ENCODE measurements at places on chromosomes 4 and X.

DNA sequence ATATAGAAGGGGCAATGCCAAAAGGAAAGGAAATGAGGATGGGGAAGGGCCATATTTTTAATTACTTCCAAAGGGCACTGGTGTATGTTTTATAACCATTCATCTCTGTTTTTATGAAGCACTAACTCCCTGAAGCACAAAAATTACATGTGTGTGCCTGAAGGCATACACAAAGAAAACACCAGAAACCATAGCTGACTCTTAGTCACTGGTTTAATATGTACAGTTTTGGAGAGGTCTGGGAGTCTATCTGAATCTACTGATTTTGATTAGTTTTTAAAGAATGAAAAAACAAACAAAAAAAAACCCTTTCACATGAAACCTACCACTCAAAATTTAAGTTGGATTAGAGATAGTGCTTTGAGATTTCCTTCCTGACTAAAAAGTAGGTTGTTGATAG lies 438.7 kb downstream of the RPA4 start:
- DNase-seq: no peak

GRCh38 chr4:113080050-113080449 lies 30.6 kb downstream of the ANK2 start:
- no peak for DNase-seq

- DNase-seq: peak; percentile 9
Observed at GRCh38 chr4:166169111-166169510, 296.1 kb downstream of the TLL1 start.

DNA sequence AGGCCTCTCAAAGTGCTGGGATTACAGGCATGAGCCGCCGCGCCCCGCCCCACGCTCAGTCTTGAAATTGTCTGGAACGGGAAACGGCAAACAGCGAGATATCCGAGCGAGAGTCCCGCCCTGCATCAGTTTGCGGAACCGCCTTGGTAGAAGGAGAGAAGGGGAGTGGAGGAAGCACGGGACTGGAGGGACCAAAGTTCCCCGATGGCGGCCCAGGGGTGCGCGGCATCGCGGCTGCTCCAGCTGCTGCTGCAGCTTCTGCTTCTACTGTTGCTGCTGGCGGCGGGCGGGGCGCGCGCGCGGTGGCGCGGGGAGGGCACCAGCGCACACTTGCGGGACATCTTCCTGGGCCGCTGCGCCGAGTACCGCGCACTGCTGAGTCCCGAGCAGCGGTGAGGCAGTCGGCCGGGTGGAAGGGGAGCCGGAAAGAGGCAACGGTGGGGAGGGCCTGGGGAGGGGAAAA lies at the start of gene BST1:
Gene BST1 (plus strand): TSS at position 125 of the 463 bp plus-strand sequence. CDS start 80 bp downstream, at position 205.
- peak; percentile 80 for DNase-seq

- DNase-seq: no peak
Observed at GRCh38 chr4:94843216-94843615, 85.5 kb downstream of the BMPR1B start.

DNA sequence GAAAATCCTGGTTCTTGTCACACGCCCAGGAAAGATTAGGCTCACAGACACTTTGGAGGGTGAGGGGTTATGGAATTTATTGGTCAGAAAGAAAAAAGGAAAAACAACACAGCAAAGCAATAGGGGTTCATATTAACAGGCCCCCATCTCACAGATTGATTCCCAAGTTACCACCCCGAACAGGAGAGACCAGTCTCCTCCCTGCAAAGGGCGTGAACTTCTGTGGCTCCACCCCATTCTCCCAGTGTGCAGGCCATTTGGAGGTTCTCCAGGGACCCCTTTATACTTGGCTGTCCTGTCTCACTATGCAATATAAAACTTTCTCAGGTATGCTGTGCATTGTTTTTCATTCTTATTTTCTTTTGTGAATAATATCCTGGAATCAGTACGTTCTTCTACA lies 7.4 kb downstream of the FGF2 start:
- DNase-seq: no peak

DNA sequence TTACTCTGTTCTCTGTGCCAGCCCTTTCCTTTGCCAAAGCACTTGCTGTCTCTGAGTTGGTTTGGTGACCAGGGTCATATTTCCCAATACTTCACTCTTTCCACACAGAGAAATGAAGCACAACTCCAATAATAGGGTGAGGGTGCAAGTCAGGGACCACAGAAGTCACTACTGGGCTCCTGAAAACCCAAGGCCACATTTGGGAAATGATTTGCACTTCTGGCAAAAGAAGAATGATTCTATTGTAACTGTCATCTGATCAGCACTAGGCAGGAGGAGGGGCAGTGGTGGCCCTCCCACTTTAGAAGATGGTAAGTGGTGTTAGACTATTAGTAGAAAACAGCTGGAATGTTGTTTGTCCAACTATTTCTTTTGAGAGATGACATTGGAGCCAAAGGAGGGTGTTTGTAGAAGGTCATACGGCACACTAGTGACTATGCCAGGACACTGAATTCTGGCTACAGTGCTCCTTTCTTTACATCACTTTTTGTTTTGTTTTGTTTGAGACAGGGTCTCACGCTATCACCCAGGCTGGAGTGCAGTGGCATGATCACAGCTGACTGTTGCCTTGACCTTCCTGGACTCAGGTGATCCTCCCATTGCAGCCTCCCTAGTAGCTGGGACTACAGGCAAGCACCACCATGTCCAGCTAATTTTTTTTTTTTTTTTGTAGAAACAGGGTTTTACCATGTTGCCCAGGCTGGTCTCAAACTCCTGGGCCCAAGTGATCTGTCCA lies 10.8 kb upstream of the HADH start:
- DNase-seq: no peak

DNA sequence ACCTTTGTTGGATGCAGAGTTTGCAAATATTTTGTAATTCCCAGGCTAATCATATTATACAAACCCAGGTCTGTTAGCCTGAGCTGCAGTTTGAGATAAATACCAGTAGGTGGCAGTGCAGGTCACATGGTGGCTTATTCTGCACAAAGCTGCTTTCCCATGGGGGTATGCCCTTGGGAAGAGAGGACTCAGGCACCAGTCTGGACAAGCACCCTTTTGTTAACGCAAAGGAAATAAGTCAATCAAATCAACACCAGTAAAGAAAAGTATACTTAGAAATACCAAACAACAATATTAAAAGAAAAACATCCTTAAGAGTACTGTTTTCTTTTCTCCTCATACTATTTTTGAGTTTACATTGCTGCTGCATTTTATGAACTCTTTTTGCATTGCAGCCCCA lies 389.0 kb upstream of the ZFP42 start:
- DNase-seq: peak; percentile 55

- DNase-seq: no peak
Observed at GRCh38 chrX:112800971-112801775, 39.5 kb downstream of the AMOT start.

- no peak for DNase-seq
Observed at GRCh38 chr4:57448901-57449300, 338.7 kb upstream of the IGFBP7 start.

GRCh38 chrX:154490021-154490413 lies 412 bp downstream of the SLC10A3 start:
- DNase-seq: peak; percentile 51
